Nucleus accumbens (tissue), 56 donors: ENCODE measurements at places on chromosomes 3 and 15.
A peak's percentile ranks its signal among the peaks of the same experiment; 100 is the strongest.

- DNase-seq, result no peak
Measured at GRCh38 chr3:55244247-55244646, 242.9 kb downstream of the WNT5A start.

DNA sequence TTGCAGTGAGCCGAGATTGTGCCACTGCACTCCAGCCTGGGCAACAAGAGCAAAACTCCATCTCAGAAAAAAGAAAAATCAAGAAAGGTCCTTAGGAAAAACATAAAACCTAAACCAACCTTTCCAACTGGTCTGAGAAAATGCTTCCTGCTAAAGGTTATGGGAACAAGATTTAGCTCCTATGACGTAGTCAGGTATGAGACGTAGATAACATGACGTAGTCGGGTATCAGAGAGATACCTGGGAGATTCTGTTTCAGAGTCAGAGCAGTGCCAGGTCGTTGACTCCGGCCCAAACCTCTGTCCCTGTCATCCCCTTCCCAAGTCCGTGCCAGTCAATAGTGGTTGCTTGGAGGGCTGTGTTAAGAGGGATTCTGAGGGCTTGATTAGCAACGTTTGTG is 39.9 kb downstream of the LMCD1 start:
- DNase-seq, result no peak

DNA sequence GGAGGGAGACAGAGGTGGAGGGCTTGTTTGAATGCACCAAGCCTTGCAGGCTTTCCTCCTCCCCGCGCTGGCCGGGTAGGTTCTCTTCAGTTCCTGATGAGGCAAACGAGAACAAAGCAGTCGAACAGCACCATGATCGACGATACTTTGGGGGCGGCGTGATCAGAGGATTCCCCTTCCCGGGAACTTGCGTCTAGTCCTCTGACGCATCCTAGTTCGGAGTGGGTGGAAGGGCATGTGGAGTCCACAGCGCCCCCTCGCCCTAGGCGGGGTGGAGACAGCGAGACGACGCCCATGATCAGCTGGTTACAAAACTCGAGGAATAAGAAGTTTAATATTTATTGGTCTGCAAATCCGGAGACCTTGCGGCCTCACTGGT is 452 bp upstream of the SV2B start:
- DNase-seq, result peak; percentile 47

DNA sequence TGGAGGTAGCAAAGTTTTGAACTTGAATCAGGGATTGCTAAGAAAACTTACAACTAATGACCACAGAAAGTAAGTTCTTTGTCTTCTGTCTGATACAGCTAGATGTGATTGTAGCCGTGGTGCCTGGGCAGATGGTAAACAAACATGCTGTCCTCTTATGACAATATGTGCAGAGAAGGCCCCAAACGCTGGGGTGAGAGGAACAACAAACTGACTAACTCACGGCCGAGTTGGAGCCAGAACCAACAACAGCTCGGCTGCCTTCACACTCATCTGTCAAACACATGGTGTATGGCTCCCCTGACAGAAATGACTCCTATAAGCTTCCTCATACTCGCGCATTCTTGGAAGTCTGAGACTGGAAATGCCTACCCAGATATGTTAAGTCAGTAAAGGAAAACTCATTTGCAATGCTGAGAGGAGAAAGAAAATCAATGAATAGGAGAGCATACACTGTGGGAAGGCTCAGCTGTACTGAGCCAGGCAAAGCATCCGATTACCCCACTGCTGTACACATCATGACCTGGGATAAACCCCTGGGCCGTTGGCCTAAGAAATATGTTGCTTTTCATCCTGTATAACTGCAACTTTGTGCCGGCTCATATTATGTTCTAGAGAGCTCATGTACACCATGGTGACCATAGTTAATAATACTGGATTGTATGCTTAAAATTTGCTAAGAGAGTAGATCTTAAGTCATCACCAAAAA is 5.7 kb downstream of the THBS1 start:
- DNase-seq, result no peak

- DNase-seq, result no peak
Measured at GRCh38 chr3:197420115-197420514, 121.7 kb upstream of the DLG1 start.

DNA sequence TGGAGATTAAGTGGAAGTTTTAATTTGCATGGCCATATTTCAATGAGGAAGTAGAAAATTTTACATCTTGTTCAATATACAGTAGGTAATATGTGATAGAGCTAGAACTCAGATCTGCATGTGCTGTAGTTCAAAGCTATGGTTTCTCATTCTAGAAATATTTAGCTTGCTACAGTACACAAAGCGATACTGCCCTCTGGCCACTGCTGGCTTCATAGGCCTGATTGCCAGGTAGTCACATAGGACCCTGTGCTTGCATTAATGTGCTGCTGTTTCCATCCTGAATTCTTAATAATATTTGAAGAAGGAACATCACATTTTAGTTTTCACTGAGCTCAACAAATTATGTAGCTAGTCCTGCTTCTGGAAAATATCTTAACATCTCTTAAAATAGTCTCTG is 87.0 kb downstream of the PLSCR2 start:
- DNase-seq, result no peak
